ENCODE measurements at places on chromosomes 4 and X.

DNA sequence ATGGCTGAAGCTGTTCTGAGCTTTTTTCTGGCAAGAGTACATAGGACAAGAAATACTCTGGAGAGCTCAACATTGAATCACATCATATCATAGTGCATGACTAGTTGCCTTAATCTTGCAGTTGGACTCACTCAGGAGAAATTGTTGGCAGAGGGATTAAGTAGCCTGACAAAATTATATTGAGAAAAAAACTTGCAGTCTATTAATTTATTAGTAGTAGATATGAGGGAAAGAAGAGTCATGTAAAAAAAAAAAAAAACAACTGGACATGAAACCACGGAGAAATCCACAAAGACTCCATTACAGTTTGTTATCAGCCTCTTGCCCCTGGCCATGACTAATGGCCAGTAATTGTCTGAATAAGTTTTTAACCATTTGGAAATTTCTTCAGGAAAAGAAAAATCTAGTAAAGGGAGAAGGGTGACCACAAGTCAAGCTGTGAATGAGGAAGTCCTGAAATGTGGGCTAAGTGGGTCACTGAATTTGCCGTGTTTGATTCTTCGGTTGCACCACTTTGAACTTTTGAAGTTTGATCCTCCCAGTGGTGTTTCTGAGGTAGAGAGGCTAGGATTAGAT, 45.6 kb downstream of the FHL1 start:
- no peak for DNase-seq

DNA sequence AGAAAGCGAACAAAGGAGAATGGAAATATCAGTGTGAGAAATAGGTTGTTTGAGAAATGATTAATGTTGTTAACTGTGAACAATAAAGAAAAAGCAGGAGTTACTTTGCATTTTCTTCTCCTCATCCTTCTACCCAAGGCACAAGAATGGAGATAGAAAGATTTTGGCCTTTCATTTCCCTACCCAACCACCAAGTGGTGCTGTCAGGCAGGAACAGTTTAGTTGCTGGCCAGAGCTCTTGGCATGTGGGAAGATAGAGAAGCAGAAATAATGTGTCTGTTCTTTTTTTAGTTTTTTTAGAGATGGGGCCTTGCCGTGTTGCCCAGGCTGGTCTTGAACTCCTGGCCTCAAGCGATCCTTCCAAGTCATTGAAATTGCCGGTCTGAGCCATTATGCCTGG, 12.8 kb downstream of the HOPX start:
- no peak for DNase-seq

GRCh38 chrX:79366556-79366872, 620 bp downstream of the ITM2A start:
- DNase-seq = no peak

- no peak for DNase-seq
These were observed 7.3 kb downstream of the TSR2 start for GRCh38 chrX:54447461-54447860.

DNA sequence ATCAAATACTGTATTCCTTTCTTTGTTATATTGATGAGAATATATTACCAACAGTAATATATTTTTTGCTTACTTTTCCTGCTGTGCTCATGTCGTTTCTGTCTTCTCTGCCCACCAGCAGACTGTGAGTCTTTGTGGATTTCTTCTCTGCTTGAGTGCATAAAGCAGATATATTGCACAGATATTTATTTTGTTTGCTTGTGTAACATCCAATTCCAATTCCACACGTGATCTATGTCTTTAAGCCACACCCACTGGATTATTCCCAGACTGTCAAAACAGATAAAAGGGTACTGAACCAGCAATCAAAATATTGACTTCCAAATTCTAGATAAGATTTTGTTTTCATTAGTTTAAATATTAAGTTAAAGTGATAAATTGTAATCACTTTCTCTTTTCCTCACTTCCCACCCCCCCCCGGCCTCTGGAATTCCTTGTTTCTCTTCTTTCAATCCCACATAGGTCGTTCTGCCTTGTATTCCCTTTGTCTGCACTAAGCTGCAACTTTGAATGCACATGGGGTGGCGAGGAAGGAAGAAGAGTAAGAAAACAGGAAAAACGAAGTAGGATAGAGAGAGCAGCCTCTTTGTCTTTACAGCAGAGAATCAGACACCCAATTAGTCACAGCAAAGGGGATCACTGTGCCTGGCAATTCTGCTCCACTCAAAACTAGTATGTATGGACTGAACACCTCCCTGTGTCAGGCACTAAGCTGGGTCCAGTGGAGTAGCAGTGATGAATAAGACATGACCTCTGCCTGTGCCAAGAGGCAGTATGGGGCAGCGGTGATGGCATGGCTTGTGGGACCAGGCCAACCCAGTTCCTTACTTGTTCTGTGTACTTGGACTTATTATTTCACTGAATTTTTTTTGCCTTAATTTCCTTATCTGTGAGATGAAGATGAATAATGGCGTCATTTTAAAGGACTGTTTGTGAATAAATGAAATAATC, at the start of gene ADH1B:
Gene ADH1B, minus strand, starts transcription at position 161 of the 951 bp plus-strand sequence. Its CDS starts 70 bp downstream, at position 91.
- DNase-seq = peak; percentile 94

DNA sequence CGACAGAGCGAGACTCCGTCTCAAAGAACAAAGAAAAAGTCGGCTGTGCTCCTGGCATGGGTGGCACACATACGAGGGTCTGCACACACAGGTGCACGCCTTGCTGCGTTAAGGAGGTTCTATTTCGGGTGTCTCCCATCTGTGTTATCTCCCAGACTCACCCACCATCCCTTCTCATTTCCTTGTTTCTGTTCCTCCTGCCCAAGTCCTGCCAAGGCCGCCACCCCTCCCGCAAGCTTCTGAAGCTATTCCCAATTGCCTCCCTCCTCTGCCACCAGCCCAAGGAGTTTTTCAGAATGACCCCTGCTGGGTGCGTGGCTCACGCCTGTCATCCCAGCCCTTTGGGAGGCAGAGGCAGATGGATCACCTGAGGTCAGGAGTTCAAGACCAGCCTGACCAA, 6.0 kb upstream of the IL3RA start:
- no peak for DNase-seq

- no peak for DNase-seq
These were observed 124.0 kb downstream of the FAM53A start for GRCh38 chr4:1559896-1560650.

DNA sequence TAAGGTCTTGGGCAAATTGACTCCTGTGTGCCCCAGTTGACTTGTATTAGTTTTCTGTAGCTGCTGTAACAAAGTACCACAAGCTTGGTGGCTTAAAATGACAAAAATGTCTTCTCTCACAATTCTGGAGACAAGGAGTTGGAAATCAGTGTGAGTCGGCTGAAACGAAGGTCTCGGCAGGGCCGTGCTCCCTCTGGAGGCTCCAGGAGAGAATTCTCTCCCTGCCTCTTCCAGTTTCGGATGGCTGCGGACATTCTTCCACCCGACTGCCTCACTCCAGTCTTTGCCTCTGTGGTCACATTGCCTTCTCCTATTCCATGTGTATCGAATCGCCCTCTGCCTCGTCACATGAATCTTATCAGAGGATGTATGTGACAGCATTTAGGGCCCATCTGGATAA, 66.0 kb upstream of the PHOX2B start:
- peak; percentile 51 for DNase-seq

- DNase-seq = peak; percentile 26
These were observed 219.0 kb upstream of the EMCN start for GRCh38 chr4:100736641-100737451.

GRCh38 chrX:120244735-120245498, 5.7 kb upstream of the ZBTB33 start:
- peak; percentile 81 for DNase-seq

DNA sequence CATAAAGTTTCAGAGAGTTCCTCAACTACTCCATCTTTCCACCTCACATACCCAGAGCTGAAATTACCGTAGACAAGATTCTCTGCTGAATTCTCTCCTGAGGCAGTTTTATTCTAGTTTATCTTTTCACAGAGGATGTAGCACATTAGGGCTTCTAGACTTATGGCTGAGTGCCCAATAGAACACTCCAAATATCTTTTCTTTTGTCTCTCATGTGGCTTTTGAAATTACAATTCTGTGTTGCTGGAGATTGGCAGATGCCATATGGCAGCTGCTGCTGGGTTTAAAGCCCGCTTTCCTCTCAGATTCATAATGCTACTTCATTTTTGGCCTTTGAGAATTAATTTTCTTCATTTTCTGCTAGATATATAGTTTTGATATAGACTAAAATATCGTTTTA, 107.6 kb upstream of the BANK1 start:
- DNase-seq = no peak

DNA sequence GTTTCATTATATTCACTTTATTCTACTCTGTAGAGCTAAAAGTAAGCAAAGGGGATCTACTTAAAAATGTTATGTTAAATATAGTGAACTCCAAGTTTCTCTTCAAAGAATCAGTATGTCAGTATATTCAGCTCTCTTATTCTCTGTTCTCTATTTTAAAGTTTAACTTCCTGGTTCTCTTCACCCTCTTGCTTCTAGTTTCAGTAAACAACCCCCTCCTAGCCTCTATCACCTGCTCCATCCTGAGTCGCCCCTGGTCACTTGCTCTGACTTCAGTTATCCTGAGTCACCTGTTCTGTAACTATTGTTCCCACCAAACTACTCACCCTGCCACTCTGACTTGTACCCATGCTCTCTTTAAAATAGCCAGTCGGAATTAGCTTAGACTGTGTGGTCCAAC, 180.9 kb upstream of the AADAT start:
- no peak for DNase-seq

GRCh38 chrX:111568354-111568753, 56.9 kb downstream of the SERTM2 start:
- no peak for DNase-seq

GRCh38 chrX:68650491-68650890, 3.0 kb downstream of the STARD8 start:
- no peak for DNase-seq

- DNase-seq = no peak
These were observed 257.4 kb downstream of the CFAP299 start for GRCh38 chr4:80592950-80593349.

DNA sequence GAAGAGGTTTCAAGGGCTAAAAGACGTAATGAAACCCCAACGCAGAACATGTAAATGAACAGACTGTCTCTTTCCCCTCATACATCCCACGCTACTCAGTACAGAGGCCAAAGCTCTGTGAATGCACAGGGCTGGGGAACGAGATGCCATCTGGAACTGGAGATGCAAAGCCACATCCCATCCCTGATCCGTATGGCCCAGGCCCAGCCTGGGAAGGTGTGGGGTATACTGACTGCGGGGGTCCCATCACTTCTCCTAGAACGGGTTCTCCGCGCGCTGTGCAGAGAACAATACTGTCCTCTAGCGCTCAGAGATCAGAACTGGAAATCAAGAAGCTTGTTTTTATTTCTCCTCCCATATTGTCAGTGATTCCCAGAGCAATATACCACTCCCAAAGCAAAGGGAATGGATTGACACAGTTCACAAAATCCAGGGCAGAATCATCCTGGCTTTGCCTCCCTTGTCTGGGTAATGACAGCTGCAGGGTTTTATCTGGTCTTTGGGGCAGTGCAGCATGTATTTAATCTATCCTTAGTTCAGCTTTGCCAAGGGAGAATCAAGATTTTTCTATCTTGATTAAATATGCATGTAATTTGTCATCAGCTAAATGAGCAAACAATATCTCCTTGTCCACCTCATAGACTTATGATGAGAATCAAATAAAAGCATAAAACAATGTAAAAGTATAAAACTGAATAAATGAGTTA, 47.3 kb upstream of the TLR3 start:
- DNase-seq = peak; percentile 80

GRCh38 chr4:186669159-186669731, 54.4 kb downstream of the FAT1 start:
- DNase-seq = peak; percentile 86

DNA sequence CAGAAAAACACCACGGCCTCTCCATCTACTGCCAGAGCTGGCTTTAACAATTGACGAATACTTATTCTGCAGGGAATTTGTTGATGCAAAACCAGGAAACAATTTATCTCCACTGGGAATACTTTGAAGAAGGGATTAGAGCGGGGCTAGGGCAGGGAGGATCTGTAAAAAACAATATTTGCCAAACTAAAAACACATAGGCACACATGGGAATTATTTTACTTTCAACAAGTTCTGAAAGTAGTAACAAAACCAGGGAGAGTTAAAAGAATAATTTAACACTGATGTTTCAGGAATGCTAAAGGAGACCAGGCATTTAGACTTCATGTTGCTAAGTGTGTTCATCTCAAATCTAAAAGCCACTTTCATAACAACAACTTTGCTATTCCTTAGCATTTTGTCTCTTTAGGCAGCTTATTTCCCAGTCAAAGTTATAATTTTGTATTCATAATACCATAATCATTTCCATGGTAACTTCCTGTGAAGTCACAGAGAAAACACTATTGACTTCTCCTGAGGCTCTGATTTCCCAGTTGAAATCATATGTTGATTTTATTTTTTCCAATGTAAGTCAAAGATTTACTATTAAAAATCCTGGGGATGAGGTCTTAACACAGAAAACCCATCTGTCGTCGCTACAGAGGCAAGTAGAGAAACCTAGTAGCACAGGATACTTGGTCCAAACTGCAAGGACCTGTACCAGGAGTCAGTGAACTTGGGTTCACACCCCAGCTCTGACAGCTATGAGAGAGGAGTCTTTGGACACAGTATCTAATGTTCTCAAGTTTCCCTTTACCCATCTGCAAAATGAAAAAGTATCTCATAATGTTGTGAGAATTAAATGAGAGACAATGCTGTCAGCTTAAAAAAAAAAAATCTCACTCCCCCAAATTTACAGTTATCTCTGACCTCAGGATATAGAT, 69.3 kb downstream of the SH3RF1 start:
- DNase-seq = peak; percentile 68

GRCh38 chr4:107993969-107994368, 4.3 kb downstream of the HADH start:
- DNase-seq = no peak

DNA sequence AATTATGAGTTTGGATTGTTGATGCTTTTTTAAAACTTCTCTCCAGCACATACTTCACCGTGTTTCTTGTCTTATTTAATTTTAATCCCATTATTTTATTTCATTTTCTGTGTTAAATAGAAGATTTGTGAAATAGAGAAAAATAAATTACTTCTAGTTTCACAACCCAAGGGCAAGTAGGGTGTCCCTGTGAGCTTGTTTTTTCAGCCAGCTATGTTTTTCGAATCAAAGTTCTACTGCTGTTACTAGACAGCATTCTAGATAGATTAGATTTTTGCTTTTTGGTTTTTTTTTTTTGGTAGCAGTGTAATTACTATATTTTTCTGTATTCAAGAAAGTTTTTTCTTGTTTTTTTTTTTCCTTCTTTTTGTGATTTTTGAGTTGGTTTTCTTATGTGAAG, 59.9 kb downstream of the RBPJ start:
- peak; percentile 22 for DNase-seq

GRCh38 chrX:153410888-153411254, 401 bp upstream of the ZFP92 start:
- no peak for DNase-seq

DNA sequence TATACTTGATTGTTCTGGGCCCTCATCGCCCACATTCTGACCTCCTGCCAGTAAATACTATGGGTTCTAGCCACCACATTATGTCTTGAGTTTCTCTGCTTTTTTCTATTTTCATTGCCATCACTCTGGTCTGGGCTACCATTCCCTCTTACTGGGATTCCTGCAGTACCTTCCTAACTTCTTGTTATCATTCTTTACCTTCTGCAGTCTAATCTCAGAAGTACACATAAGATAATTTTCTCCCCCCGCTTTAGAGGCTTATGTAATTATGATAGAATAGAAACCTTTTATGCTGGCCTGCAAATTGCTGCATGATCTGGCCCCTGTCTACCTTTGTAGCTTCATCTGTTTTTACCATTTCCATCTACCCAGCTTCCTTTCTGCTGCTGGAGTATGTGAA, 19.2 kb downstream of the STIM2 start:
- no peak for DNase-seq

- peak; percentile 57 for DNase-seq
These were observed 10.9 kb downstream of the MFAP3L start for GRCh38 chr4:170015285-170015684.
